ENCODE measurements at places on chromosomes 6 and 20.

DNA sequence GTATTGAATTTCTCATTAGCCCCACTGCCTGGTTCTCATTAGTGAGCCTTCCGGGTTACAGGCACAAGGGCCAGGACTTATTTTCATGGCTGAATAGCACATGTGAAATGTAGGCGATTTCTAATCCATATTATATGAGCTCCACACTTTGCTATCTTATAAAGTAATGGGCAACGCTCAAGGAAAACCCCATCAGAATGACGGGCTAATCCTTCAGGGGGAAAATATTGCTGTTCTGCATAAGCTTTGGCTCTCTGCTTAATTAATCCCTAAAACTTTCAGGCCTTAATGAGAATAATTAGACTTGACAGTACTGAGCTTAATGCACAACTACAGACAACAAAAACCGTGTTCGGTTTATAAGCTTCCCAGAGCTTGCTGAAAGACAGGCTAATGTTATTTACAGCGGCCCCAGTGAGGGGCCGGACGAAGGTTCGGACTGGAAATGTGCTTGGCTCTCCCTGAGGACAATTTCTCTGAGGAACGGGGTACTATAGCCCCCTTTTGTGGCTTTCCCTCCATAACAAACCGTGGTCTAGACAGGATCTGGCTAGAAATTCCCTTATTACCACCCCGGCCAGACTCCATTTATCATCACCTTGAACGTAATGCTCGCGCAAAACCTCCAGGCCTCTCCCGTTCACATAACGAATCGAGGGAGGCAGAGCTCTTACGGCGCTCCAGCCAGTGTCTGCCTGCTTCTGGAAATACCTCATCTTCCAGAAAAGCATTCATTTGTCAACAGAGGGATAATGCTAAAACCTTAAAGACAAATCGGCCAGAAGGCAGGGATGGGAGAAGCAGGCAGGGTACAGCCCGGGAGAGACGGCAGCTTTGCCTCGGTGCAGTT lies 164.5 kb downstream of the CD83 start:
- DNase-seq = no peak

- DNase-seq = no peak
Measured at GRCh38 chr6:161220346-161220745, 53.5 kb downstream of the AGPAT4 start.

GRCh38 chr20:63317601-63318291 lies 24.8 kb downstream of the COL20A1 start:
- no peak for DNase-seq

GRCh38 chr6:22332711-22333110 lies 35.9 kb upstream of the PRL start:
- no peak for DNase-seq

- DNase-seq = no peak
Measured at GRCh38 chr6:63174173-63174572, 37.1 kb upstream of the FKBP1C start.

- DNase-seq = no peak
Measured at GRCh38 chr6:88276331-88276730, 110.2 kb upstream of the CNR1 start.

- DNase-seq = no peak
Measured at GRCh38 chr6:7914991-7915789, 4.6 kb upstream of the TXNDC5 start.

DNA sequence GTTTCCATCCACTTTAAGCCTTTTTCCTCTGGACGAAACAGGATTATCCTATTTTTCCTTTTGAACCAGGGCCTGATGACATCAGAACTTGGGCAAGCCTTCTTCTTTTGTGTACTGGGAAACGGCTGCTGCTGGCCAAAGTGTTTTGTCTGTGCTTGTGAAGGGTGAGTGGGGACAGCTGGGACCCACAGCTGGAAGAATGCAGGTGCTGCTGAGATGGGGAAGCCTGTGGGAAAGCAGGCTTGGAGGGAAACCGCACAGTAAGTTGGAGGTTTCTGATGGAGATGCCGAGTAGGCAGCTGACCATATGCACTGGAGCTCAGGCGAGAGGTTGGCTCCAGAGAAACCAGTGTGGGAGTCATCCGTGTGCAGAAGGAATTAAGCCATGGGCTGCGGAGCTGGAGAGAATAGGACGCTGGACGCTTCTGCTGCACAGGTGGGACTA lies 8.5 kb upstream of the PSMG4 start:
- DNase-seq = no peak

DNA sequence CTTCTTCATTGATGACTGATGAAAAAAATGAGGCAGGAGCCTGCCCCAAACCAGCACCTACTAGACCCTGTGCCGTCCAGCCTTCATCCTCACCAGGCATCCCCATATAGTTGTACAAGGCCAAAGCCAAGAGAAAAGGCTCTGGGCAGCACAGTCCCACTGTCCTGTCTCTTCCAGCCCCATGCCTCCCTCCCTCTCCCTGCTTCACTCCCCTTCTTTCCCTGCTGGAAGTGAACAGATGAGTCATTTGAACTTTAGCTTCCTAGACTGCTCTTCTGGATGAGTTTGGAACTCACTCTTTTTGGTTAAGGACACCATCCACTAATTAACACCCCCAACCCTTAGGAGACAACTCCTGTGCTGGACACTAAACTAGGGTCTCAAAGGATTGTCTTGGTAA lies 235.2 kb downstream of the LRFN2 start:
- DNase-seq = no peak

DNA sequence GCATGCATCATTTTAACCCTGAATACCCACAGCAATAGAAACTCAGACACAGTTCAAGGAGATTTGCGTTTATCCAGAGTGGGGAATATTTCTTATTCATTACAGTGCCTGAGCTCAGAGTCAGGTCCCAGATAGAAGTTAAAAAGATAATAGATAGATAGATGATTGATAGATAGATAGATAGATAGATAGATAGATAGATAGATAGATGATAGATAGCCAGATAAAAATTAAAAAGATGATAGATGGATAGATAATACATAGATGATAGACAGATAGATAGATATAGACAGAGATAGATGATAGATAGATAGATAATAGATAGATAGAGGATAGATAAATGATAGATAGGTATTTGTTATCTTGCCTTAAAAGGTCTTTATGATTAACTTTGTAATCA lies 184.7 kb downstream of the MYLK4 start:
- DNase-seq = no peak

GRCh38 chr6:159969204-159969912 lies 476 bp downstream of the IGF2R start:
- DNase-seq = peak; percentile 9

- no peak for DNase-seq
Measured at GRCh38 chr6:167650730-167651317, 175.9 kb upstream of the AFDN start.

GRCh38 chr6:111122458-111123286 lies 35.4 kb downstream of the SLC16A10 start:
- no peak for DNase-seq

DNA sequence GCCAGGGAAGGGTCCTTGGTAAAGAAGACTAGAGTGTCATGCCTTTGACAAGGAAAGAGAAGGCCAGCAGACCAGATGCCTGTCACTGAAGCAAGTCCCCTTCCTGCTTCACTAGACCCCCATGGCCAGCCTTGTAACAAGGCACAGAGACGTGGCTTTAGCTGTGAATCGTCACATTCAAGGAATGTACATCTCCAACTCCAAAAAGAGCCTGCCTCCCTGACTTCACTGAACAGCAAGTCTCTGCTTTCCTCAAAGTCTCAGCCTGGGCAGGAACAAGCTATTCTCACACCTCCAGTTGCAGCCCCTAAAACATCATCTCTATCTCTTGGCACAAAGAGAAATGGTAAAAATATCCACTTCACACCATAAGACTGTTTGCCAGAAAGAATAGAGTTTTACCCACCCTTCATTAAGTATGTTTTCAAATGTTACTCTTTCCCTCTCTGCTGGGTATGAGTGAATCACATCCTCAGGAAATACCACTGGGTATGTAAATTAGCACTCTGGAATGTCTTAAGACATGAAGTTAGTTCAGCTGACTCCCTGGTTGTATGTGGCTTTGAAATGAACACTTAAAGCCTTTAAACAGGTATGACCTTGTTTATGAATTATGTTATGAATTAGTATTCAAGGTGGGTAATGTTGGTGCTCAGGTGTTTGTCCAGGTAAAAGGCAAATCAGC lies 46.4 kb upstream of the NT5E start:
- DNase-seq = no peak

DNA sequence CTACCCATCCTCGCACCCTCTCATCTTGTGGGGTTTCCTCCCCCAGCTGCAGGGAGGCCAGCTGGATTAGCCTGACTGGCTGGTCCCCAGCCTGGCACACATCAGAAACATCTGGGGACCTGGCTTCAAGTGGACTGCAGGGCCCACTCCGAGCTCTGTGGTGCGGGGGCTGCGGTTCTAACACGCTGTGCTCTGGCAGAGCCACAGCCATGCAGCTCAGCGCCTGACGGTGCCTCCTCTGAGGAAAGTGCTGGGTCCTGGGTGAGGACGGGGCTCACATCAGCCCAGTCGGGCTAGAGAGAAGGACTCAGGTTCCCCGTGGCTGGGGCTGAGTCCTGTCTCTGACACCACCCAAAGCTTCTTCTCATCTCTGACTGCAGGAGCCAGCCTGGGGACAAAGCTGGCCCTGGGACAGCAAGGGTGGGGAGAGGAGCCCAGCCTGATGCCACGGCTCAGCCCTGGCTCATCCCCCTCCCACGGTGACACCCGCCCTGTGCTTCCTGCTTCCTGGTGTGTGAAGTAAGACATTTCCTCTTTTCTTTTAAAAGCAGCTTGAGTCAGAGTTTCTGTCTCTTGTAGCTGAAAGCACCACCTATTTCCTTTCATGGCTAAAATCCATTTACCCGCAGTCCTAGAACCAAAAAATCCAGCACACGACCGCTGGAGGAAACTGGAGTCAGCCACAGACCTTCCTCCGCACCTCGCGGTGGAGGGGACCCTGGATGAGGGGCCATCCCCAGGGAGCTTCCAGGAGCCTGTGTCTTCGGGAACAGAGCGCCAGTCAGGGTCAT lies 127.4 kb upstream of the AFDN start:
- no peak for DNase-seq

GRCh38 chr6:19157486-19157885 lies 679.7 kb upstream of the ID4 start:
- no peak for DNase-seq

DNA sequence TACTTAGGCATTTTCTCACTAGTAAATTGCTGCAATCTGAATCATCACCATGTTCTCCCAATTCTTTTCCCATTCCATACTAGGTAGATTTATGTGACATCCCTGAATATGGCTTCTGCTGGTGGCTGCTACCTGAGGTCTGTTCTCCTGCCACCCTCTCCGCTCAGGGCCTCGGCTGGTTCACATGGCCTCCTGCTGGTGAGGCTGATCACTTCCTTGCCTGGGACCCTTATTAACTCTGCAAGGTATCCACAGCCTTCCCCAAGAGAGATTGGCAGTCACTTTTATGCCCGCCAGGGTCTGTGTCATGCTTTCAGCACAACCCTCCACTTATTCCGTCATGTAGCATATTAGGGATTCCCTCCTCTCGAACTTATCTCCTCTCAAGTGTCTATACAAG lies 424.5 kb upstream of the FLRT3 start:
- no peak for DNase-seq

DNA sequence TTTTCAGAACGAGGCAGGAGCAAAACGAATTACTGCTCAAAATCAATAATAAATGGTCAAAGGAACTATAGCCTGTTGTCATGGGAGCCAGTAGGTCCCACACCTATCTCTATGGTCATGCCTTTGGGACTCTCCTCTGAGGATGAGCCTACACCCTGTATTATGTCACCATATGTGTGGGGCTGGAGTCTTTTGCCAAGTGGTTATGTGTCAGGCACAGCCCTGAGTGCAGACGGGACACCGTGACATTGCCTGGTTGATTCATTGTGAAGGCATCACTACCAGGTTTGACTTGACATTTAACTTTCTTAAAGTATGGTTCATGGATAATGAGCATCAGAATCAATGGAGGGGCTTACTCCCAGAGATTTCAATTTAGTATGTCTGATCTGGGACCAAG lies 23.6 kb downstream of the BMP6 start:
- no peak for DNase-seq

GRCh38 chr6:155372256-155372655 lies 58.0 kb upstream of the TFB1M start:
- no peak for DNase-seq

- no peak for DNase-seq
Measured at GRCh38 chr6:148214667-148215066, 128.0 kb upstream of the SASH1 start.

GRCh38 chr20:53902968-53903651 lies 167.3 kb downstream of the BCAS1 start:
- DNase-seq = no peak

DNA sequence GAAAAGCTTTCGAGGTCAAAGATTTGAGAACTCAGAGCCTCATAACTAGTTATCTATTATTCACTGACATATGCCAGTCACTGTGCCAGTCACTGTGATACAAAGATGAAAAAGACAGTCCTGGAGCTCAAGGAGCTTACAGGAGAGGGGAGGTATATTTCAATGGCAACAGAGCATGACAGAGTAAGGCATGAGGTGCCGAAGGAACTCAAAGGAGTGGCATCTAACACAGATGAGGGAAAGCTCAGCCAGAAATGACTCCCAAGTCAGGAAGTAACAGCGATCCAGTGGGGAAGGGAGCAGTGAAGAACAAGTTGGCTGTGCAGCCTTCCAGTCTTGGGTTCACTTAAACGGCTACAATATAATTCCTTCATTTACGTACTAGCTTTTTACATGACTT lies 46.6 kb downstream of the DTNBP1 start:
- DNase-seq = no peak

GRCh38 chr6:41318654-41319565 lies 16.5 kb upstream of the NCR2 start:
- peak; percentile 45 for DNase-seq

DNA sequence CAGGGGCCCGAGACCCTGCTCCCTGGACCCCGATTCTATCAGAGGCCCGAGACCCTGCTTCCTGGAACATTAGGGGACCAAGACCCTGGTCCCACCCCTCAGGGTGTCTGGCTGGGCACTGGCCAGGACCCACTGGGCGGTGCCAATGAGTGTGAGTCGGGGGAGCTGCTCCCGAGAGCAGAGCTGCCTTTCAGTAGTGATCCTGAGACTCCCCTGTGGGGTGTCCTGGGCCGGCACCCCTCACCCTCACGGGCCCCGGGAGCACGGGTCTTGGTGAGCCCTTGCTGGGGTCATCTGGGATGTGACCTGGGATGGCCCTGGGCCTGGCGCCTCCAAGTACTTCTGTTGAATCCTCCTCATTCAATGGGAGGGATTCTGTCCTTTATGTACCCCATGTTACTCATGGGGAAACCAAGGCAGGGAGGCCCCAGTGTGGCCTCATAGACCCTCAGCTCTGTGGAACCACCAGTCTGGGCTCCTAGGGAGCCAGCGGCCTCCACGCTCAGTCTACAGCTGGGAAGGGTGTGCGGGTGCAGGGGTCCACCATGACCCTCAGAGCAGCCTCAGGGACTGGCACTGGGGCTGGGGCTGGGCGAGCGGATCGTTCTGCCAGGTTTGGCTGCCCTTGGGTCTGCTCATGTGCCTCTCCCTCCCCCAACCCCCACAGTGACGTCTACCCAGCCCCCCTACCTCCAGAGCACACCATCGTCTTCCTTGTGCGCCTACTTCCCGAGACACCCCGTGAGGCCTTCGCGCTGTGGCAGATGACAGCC lies 25.6 kb downstream of the COL20A1 start:
- DNase-seq = no peak

Measured in T47D (cell line).